ENCODE measurements at places on chromosomes 7 and 10.

GRCh38 chr7:74498996-74499834, 45.5 kb downstream of the GTF2IRD1 start:
- no peak for DNase-seq

DNA sequence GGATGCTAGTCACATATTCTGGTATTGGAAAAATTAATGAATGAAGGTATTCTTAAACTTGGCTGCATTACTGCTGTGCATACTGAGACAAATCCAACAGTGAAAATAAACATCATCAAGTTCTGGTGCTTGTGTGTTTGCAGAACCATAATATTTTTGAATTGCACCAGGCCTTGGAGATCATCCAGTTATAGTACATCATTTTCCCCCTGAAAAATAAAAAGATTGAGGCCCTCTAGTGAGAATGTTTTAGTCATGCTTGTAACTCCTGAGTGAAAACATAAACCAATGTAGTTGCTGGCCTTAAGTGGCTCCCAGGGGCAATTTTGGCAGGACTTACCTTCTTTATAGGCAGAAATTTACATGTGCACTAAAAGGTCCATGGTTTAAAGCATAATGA, 218.8 kb upstream of the TMEM229A start:
- DNase-seq: no peak

- DNase-seq: no peak
Measured at GRCh38 chr10:92076722-92077121, 153.2 kb downstream of the BTAF1 start.

DNA sequence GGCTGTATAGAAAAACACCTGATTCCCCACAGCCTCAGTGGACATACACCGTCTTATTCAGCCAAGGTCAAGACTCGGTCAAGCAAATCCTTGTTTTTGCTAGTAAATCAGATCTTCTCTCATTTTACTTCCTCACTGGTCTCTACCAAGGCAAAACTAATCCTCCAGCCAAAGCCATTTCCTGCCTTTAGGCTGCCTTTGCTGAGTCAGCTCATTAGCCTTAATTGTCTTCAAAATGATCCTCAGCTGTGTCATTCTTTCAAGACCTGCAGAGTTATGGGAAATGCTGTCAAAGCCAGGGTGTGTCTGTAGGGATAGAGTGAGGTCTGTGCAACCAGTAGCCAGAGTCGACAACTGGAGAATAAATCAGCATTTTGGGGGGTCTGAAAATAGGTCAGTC, 107.2 kb upstream of the FAM180A start:
- no peak for DNase-seq

GRCh38 chr7:24980534-24981170, 674 bp upstream of the OSBPL3 start:
- DNase-seq: peak; percentile 58

GRCh38 chr7:34825221-34825620, 167.2 kb downstream of the NPSR1 start:
- DNase-seq: no peak

DNA sequence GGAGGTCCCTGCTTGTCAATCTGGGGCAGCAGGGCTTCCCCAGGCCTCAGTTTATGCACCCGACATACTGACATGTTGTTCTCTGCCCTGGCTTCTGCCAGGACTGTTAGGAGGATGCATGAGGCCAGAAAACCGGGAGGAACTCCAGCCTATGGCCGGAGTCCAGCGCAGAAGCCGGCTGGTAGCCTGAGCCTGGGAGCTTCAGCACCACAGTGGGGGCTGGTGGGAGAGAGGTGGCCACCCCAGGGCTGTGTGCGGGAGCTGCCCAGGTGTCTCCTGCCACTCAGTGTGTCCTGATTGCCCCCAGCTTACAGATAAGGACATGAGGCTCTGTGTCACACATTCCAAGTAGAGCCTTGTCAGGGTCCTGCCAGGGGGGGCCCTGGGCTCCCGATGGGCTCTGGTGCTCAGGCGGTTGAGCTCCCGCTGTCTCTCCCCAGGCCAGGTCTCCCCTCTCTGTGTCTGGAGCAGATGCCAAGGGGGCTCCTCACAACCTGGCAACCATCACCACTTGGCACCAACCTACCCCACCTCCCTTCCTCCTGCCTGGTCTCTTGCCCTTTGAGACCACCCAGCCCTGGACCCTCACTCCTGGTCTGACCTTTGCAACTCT, 32.3 kb downstream of the PPIF start:
- no peak for DNase-seq

DNA sequence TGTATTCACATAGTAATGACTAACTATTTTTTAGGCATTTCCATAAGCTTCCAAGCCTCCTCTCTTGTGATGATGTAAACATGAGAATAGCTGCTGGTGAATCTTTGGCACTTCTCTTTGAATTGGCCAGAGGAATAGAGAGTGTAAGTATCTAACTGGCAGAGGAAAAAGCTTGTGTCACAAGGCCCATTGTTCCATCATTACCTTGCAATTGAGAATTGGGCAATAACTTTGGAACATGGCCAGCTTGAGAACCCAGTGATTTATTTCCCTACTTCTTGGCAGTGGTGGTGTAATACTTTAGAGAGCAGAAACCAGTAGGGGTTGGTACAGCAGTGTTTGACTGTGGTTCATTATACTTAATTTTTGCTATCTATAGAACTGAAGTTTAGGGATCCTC, 12.0 kb downstream of the IFRD1 start:
- no peak for DNase-seq

DNA sequence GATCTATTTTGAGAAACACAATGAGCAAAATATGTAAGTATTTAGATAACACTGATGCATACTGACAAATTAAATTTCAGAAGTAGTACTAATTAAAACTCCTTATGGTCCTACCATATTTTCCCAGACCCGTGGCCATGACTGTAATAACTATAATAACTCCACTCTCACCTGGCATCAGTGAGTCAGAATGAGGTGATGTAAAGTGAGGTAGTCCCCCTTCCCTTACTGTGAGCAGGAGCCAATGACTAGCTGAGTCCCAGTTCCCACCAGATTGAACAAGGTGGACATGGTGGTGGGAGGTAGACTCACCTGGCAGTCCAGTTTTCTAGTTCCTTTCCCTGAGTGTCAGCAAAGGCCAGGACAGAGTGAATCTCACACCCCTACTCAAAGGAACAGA, 630.5 kb upstream of the IGFBP3 start:
- no peak for DNase-seq

- peak; percentile 46 for DNase-seq
Measured at GRCh38 chr7:99380032-99380822, 5.7 kb downstream of the ARPC1B start.

GRCh38 chr7:106335814-106336213, 51.0 kb upstream of the NAMPT start:
- no peak for DNase-seq

GRCh38 chr10:52778511-52779392, 6.2 kb upstream of the MBL2 start:
- DNase-seq: no peak

GRCh38 chr7:23027261-23027660, 13.3 kb upstream of the HYCC1 start:
- no peak for DNase-seq

GRCh38 chr10:132670546-132671227, 115.3 kb downstream of the NKX6-2 start:
- DNase-seq: no peak

DNA sequence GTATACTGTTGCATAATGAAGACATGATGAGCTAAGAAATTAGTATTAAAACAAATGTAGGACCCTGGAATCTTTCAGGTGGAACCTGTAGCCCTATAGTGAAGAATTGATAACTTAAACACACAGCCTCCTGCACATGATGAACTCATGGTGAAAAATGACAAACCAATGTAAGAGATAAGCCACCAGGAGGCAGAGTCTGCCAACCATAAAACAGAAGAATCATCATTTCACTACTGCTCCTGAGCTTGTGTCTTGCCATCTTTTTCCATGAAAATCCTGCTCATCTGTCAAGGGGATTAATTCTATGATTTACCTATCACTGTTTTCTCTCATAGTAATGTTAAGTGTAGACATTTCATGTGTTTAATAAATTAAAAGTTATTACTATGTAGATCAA, 363.9 kb downstream of the MALRD1 start:
- DNase-seq: no peak

GRCh38 chr7:4702961-4703512, 20.9 kb downstream of the FOXK1 start:
- DNase-seq: no peak

DNA sequence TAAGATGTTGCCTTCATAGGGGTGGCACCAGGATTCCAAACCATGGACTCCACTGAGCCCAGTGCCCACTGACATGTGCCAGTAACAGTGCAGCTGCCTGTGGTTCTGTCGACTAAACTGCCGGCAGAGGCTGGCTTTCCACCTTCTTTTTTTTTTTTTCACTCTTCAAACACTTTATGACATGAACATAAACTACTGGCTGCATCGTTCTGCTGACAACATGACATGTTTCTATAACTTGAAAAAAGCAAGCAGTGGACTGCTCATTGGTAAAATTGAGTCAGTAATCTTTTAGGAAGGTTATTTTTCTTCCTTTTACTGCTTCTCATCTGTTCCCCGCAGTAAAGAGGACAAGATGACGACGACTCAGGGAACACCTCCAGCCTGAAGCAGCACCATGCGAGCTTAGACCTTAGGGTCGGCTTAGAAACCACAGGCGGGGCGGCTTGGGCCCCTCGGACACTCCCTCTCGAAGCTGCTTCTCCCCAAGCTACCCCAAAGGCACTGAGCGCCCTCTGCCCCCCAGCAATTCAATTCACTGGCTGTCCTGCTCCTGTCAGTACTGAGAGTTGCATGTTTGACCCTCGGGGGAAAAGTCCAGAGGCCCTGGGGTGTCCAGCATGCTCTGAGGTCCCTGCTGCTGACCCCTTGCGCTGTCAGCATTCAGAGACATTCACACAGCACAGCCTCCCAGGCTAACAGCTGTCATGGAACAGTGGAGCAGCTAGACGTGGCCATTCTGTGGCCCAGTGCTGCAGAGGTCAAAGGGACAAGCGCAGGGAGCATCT, 112.5 kb downstream of the EGFR start:
- DNase-seq: no peak

- DNase-seq: no peak
Measured at GRCh38 chr10:14889318-14889717, 10.7 kb downstream of the SUV39H2 start.

GRCh38 chr10:11823122-11823988, at the start of gene PROSER2:
PROSER2 (plus strand) TSS chr10:11823356; CDS start chr10:11852078, 28,722 bp downstream.
- peak; percentile 25 for DNase-seq

DNA sequence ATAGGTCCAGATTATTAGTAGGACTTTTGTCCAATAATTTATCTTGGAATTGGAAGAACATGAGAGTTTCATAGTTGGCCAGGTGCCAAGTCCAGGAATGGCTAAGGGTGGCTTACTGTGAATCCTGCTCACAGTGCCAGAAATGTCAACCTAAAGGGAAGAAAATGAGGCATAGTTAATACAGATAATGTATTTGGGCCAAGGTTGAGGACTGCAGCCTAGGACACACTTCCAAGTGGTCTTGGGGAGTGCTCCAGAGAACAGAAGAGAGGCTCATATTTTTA, 78.2 kb downstream of the MAPK8 start:
- no peak for DNase-seq

DNA sequence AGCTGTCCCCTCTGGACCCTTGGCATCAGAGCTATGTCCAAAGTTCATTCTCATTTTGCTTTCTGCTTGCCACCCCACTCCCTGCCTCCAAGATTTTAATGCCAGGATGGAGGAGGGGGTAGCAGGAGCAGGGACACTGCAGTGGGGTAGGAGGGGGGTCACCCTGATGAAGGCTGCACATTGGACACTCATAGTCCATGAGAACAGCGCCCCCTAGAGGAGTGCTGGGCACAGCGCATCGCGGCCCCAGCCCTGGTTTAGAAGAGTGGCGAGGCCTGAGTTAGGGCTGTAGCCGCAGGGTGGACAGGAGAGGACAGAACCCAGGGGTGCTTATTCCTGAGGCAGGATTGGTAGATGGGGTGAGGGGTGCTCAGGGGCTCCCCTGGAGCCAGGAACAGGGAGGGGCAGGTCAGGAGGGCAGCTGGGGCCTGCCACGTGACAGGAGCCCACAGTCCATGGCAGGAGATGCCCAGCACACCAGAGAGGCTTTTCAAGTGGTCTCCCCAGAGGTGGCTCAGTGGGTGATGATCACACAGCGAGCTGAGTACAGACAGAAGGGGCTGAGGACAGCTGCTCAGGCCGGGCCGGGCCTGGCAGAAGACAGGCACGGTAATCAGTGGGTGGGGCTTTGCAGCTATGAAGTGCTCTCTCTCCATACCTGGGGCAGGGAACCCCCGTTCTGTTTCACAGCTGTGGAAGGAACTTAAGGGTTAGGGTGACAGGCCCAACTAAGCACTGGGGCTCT, 71.4 kb downstream of the NEURL1 start:
- peak; percentile 45 for DNase-seq

GRCh38 chr10:3059974-3060373, 7.4 kb upstream of the PFKP start:
- no peak for DNase-seq

- DNase-seq: no peak
Measured at GRCh38 chr7:79515358-79515757, 61.9 kb upstream of the MAGI2 start.

DNA sequence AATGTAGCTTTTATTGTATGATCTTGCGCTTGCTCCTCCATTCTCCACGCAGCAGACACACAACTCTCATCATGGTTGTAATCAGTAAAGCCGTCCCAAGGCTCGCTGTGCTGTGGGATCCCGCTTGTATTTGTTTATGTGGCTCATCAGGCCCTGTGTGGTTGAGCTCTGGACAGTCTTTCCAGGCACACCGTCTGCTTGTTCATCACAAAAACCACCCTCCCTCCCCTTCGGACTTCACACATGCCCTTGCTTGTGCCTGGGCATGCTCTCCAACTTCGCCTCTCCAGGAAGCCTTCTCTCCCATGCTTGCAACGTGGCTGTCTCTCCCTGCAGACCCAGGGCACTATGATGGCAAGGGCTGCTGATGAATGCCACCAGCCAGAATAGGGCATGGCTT, 62.4 kb downstream of the HK1 start:
- no peak for DNase-seq

DNA sequence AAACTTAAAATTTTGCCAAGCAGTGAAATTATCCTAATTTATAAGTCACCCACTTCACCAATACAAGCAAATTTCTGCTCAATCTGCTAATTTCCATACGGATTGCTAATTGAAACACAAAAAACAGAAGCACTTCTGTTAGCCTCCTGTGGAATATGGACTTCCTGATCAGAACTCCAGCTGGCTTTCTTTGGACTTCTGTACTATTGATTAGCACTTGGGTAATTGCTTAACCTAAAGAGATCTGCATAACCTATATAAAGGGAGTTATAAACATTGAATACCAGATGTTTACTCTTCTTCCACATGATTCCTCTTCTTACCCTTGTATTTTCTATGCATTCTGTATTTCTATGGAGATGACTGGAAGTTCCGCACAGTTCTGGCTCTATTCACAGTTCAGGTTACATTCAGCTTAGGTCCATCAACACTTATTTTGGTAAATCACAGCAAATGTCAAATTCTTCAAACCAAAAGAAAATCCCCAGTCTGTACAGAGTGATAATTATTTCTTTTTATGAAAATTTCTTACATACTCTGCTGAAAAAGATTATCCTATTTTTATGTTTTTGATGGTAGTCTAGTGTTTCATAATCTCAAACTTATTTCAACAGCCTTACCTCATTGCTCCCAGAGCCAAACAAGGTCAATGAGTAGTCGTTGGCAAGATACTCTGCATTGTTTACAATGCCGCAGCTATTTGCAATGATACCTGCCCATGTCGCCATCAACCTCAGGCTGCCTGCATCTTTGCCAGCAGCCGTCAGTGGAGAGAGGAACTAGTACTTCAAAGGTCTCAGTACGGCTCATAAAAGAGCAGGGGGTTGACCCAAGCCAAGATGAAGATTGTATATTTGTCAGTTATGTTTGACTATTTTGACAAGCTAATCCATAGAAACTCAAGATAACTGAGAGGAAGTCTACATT, 225.6 kb downstream of the AHR start:
- DNase-seq: no peak

GRCh38 chr10:34045571-34046190, 711.2 kb upstream of the NRP1 start:
- no peak for DNase-seq
